ENCODE measurements at places on chromosomes 4 and X.
A peak's percentile ranks its signal among the peaks of the same experiment; 100 is the strongest.

DNA sequence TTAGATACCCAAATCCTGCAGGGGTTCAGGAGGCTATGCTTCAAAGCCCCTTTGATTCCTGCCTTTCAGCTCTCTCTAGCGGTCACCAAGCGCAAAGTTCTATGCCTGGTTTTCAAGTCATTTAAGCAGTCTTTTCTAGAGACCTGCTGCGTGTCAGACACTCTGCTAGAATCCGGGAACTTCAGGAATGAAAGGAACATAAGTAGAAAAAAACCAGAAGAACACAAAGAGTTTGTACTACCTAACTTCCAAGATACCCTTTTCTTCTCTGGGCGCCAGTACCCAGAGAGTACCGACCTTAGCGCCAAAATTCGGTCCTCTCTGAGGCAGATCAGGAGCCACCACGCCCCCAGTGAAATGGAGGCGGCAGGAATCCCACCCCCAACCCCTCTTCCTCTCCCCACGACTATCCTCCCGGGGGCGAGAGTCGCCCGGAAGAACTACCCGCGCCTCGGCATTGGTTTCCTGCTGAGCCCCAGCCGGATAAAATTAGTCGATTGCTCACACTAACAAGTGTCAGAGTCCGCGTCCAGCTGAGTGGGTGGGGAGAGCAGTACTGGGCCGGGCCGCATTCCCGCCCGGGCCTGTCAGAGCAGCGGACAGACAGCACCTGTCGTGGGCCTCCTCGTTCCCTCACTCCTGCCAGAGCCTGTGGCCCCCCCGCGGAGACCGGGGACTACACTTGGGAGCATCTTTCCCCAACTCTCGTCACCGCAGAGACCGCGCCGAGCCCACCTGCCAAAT, 78.8 kb downstream of the RLIM start:
- DNase-seq: peak; percentile 94

DNA sequence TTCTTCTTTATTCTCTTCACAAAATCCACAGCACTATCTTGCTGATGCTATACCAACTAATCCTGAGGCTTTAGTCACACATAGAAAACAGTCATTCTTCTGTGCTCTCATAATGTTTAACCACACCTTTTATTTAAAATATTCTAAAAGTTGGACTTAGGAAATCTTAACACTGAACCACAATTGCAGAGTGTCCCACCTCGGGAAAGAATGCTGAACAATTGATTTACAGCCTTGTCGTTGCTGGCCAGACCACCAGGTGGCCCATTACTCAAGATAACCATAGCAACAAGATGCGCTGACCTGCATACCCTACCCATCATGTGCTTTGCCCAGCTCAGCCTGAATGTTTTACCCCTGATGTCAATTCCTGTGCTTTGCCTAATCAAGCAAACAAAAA, 100.8 kb downstream of the ARSJ start:
- DNase-seq: no peak

DNA sequence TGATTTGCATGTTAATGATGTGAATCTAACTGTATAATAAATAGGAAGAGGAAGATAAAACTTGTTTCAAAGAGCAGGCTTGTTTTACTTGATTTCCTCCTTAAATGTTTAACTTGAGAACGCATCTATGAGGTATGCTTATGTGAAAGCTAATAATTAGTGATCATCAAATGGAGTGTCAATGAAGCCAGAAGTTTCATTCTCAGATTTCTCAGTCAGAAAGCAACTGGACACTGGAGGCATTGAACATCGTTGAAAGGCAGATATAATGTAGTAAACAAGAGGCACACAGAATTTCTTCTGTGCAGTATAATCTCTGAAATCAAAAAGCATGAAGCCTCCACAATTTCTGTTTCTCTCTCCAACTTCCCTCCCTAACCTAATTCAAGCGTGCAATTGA, 672.9 kb downstream of the ADGRL3 start:
- no peak for DNase-seq

GRCh38 chrX:119389214-119389613, 9.9 kb upstream of the SLC25A43 start:
- DNase-seq: no peak

DNA sequence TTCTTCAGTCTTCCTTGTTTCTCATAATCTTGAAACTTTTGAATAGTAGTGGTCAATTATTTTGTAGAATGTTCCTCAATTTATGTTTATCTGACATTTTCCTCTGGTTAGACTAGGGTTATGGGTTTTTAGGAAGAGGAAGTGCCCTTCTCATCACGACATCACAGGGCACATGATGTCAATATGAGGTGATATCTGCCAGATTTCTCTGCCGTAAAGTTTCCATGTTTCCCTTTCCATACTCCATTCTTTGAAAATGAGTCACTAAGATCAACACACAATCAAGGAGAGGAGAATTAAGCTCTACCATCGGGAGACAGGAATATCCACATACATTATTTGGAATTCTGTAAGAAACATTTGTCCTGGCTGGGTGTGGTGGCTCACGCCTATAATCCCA, 28.4 kb downstream of the RP2 start:
- DNase-seq: no peak

- DNase-seq: no peak
Measured at GRCh38 chrX:47098338-47099094, 20.3 kb downstream of the RGN start.

DNA sequence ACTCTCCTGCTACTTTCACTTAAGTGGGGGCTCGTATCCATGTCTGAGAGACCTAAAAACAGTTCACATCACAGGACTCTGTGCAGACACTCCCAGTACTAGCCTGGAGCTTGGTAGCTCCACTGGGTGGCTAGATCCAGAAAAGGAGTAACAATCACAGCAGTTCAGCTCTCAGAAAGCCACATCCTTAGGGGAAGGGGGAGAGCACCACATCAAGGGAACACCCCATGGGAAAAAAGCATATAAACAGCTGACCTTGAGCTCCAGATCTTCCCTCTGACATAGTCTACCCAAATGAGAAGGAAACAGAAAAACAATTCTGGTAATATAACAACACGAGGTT, 175.8 kb downstream of the FAM13A start:
- no peak for DNase-seq

DNA sequence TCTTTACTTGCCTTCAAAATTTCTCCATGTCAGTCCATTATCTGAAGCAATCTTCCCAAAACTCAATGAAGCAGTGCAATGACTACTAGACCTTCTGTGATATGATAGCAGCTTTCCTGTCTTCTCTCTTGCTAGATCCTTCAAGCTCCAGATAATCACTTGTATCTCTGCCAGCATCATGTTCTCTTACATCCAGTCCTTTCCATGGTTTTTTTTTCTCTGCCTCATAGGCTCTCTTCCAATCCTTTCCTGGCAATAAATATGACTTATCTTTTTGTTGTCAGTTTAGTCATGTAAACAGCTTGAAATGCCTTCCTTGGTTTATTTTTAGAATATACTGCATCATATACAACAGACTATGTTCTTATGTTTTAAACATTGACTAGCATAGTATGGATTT, 193.5 kb downstream of the CFAP299 start:
- no peak for DNase-seq

GRCh38 chrX:134999469-134999868, 8.7 kb downstream of the SMIM10 start:
- DNase-seq: no peak

DNA sequence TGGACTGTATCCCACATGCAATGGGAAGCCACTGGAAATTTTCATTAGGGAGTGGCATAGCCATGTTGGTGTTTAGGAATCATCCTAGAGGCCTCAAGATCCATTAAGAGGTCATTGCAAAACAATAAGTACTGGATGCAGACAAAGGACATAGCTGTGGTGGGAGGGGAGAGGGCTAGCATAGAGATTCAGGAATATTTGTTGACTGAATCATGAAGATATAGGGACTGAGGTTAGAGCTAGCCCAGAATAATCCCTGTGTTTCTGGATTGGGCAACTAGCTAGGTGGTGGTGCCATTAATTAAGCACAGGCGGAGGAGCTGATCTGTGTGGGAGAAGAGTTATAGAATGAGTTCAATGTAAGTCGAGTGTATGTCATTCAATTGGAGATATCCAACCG, 135.0 kb downstream of the RAB28 start:
- no peak for DNase-seq

GRCh38 chr4:99117876-99118693, 26.0 kb downstream of the ADH4 start:
- no peak for DNase-seq

GRCh38 chrX:3195845-3196244, 150.6 kb downstream of the MXRA5 start:
- DNase-seq: no peak

DNA sequence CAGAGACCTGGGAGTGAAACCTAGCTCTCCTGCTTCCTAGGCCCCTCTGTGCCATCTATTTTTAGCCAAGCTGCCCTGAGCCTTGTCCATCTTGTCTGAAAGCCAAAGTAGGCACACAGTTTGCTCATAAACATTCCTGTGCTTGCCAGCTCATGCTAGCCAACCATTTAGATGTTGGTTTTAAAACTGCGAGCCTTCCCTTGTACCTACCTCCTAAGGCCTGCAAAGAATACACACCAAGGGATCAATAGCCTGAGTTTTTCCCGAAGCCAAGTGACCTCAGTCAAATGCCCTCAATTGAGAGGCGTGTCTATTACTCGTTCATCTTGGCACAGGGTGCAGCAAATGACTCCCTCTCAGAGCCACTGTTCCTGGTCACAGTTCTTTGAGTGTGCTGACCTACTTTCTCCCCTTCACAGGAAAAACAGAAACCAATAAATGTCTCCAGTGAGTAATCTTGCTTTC, 48.5 kb downstream of the ZCCHC12 start:
- DNase-seq: no peak

- DNase-seq: peak; percentile 18
Measured at GRCh38 chr4:7325541-7325940, 109.2 kb downstream of the PSAPL1 start.

Data from chondrocyte (in vitro differentiated cells).